IMR-90 (cell line): ENCODE measurements at places on chromosomes 1 and 21. TPM values are rescaled to one million over a fixed set of nuclear protein-coding genes. Genes with fewer than 3 reads are reported as not detected.

Gene GUCA2B
- total RNA-seq, result not detected in 2 replicates

Gene VWA5B1
- total RNA-seq, result not detected in 2 replicates

Gene HTR1D
- total RNA-seq, result under 0.01 and 0.18 TPM in 2 replicates

DNA sequence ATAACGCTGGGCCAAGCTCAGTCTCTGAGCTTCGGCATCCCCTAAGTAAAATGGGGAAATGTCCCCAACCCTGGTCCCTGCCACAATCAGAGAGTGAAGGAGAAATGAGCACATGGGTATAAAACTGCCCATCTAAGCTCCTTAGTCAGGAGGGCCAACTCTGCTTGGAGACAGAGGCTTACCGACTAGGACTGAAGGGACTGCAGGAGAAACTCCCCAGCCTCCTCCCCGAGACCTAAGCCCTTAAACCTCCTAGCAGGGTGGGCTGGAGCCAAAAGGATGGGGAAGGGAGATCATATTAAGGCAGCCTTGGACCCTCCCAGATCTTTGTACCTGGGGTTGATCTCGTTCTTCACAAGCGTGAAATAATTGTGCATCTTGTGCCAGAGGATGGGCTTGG is 5.5 kb downstream of the ETNK2 start:
- no peak overlapping the region for H3K4me3 ChIP-seq
- H3K4me1 ChIP-seq, result peaks cover 2% of the 10 kb centered on the region; the same call in 1 of the 2 replicates

Gene RBBP4
- total RNA-seq, result 138 and 161 TPM in 2 replicates

GRCh38 chr1:64921771-64922170 is 44.6 kb downstream of the JAK1 start:
- no peak overlapping the region for H3K4me3 ChIP-seq
- H3K36me3 ChIP-seq, result 0 out of 2 replicates have a peak, but pooled peaks cover 1% of the 10 kb centered on the region
- no peaks in the 10 kb centered on the region for H3K27me3 ChIP-seq
- no peak overlapping the region for H3K27ac ChIP-seq
- DNase-seq, result no peak
- peaks cover 13% of the 10 kb centered on the region for H3K4me1 ChIP-seq

Gene SPRR5
- total RNA-seq, result not detected in 2 replicates

DNA sequence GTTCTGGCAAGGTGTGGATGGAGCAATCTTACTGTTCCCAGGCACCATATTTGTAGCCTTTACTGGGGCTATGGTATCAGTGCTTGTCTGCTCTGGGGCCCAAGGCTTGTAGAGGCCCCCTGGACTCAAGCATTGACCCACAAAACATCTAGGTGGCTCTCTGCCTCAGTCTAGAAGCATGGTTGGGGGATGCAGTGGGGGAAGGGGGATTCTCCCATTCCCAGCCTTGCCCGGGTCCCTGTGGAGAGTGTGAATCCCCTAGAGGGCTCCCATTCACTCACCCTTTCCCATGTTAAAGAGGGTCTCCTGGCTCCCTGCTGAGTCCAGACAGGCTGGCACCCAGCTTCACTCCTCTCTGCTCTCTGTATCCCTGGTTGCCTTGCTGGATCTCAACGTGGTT is 28.2 kb upstream of the DIRAS3 start:
- H3K27ac ChIP-seq, result no peak overlapping the region
- H3K27me3 ChIP-seq, result no peaks in the 10 kb centered on the region
- no peaks in the 10 kb centered on the region for H3K36me3 ChIP-seq
- no peak for DNase-seq
- no peak overlapping the region for H3K4me3 ChIP-seq

Gene RGS16
- total RNA-seq, result 0.18 and 0.28 TPM in 2 replicates

Gene OLIG2
- not detected in 2 replicates for total RNA-seq

Gene VASH2
- total RNA-seq, result 0.83 and 0.90 TPM in 2 replicates

Gene CNST
- 25.5 and 32.8 TPM in 2 replicates for total RNA-seq

- H3K4me1 ChIP-seq, result peaks cover 24% of the 10 kb centered on the region
Observed at GRCh38 chr1:53413175-53414001, 45.8 kb upstream of the DMRTB1 start.

Gene TMEM125
- total RNA-seq, result under 0.01 TPM in 1 of 2 replicates, not detected in the other

DNA sequence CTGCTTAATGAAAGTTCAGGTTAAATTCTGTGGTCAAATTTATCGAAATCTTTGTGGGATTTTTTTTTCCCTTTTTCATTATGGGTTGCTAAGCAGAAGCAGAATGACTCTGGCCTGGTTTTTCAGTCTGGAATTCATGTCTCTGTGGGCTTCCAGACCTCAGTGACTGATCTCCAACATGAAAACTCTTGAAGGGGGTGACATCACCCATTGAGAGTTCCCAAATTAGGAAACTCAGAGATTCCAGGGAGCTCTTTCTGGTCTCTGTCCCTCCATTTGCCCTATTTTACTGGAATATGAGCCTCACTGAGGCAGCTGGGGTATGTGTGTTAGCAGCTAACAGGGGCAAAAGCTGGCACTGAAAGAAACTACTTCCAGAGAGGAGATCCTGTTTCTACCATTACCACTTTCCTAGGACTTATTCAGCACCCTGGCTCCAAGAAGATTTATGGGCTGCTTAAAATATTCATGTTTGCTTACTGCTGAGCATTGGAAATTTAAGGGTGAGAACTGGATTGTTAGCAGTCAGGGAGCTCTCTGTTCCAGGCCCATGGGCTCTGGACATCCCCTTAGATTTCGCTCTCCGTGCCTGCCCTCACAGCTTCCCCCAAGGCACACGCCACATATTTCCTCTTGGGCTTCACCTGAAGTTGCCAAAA is 203.4 kb upstream of the SPAG17 start:
- no peak for DNase-seq
- H3K4me1 ChIP-seq, result no peaks in the 10 kb centered on the region
- H3K36me3 ChIP-seq, result no peaks in the 10 kb centered on the region
- no peaks in the 10 kb centered on the region for H3K27me3 ChIP-seq

- H3K27me3 ChIP-seq, result no peaks in the 10 kb centered on the region
- H3K4me3 ChIP-seq, result no peak overlapping the region
- no peak for DNase-seq
- H3K27ac ChIP-seq, result no peak overlapping the region
- H3K4me1 ChIP-seq, result no peaks in the 10 kb centered on the region
Observed at GRCh38 chr1:208935517-208936187, 647.9 kb upstream of the CAMK1G start.

GRCh38 chr1:68221001-68221979 is 11.0 kb downstream of the WLS start:
- no peak overlapping the region for H3K27ac ChIP-seq
- peaks cover 24% of the 10 kb centered on the region for H3K4me1 ChIP-seq
- no peak overlapping the region for H3K4me3 ChIP-seq
- H3K36me3 ChIP-seq, result no peaks in the 10 kb centered on the region; the same call in 1 of the 2 replicates

DNA sequence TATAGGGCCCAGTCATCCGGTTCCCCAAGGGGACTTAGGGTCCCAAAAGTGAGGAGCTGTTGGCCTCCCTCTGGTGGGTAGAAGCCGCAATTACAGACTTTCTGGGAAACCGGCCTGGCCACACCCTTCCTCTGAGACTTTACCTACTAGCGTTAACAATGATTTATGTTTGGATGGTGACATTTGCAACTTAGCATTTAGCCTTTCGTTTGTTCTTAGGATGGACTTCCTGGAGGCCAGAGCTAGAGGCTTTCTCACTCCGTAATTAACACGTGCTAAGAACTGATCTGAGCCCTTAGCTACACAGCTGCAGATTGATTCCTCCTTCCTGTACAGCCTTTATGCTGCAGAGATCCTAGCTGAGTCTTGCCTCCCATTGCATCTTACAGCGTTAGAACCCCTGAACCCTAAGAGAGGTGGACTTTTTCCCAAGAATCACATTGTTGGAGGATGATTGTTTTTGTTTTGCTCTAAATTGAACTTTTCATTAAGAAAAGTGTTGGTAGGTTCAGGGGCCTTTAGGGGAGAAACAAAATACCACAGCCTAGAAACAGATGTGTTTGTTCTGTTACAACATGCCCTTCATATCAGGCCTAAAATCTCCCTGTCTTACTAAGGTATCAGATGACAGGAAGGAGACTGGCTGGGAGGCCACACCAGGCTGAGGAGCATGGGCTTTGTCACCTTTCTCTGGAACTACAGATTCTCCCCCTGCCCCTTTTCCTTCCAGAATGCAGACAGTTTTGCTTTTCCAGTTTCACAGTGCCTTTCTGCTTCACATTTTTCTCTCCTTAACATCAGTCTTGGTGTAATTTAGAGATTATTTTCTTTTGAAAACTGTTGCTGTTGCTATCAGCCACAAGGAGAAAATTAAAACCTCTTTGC is 1.9 kb downstream of the S100A11 start:
- peaks cover 25% of the 10 kb centered on the region for H3K36me3 ChIP-seq
- H3K27ac ChIP-seq, result peak overlapping the region; percentile 97
- peaks cover 7% of the 10 kb centered on the region for H3K4me1 ChIP-seq
- peak; percentile 59 for DNase-seq
- peak overlapping the region; percentile 77 for H3K4me3 ChIP-seq

Gene GBP4
- total RNA-seq, result not detected in 2 replicates

Gene SERPINC1
- total RNA-seq, result not detected in 2 replicates

Gene SIM2
- 1.9 and 2.2 TPM in 2 replicates for total RNA-seq

- no peak overlapping the region for H3K4me3 ChIP-seq
- H3K27ac ChIP-seq, result no peak overlapping the region
- no peaks in the 10 kb centered on the region for H3K36me3 ChIP-seq
- peaks cover 5% of the 10 kb centered on the region for H3K4me1 ChIP-seq
- no peak for DNase-seq
Observed at GRCh38 chr21:32496568-32496967, 84.1 kb downstream of the EVA1C start.

DNA sequence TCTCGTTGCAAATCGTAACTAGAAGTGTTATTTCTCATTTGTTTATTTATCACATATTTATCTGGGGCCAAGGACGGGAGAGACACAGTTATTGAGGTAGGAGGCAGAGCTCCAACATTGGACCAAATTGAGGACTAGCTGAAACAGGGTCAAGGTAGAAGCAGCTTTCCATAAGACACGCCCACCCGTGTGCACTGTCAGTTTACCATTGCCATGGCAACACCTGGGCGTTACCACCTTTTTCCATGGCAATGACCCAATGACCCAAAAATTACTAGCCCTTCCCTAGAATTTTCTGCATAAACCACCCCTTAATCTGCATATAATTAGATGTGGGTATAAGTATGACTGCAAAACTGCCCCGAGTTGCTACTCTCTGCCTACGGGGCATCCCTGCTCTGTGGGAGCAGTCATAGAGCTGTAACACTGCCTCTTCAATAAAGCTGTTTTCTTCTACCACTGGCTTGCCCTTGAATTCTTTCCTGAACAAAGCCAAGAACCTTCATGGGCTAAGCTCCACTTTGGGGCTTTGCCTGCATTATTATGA is 72.7 kb downstream of the FBXO2 start:
- H3K36me3 ChIP-seq, result no peaks in the 10 kb centered on the region
- peaks cover 2% of the 10 kb centered on the region for H3K27me3 ChIP-seq
- no peak overlapping the region for H3K27ac ChIP-seq

Gene KCNT2
- 0.56 and 0.72 TPM in 2 replicates for total RNA-seq

- no peaks in the 10 kb centered on the region for H3K27me3 ChIP-seq
- H3K4me1 ChIP-seq, result no peaks in the 10 kb centered on the region
- no peaks in the 10 kb centered on the region for H3K36me3 ChIP-seq
- H3K27ac ChIP-seq, result no peak overlapping the region
- no peak for DNase-seq
Observed at GRCh38 chr1:238944028-238944427, 442.3 kb upstream of the CHRM3 start.

Gene PDXK
- 250 and 312 TPM in 2 replicates for total RNA-seq

Gene CYP2J2
- 0.18 TPM in 1 of 2 replicates, not detected in the other for total RNA-seq

Gene OR2T11
- total RNA-seq, result not detected in 2 replicates

GRCh38 chr1:32992489-32993323 is 28.1 kb upstream of the RNF19B start:
- H3K27ac ChIP-seq, result peak overlapping the region; percentile 3; the same call in 1 of the 2 replicates
- H3K36me3 ChIP-seq, result no peaks in the 10 kb centered on the region

GRCh38 chr1:215567491-215568298 is 591 bp downstream of the KCTD3 start:
- H3K27me3 ChIP-seq, result no peaks in the 10 kb centered on the region
- H3K4me1 ChIP-seq, result peaks cover 4% of the 10 kb centered on the region
- H3K36me3 ChIP-seq, result 0 out of 2 replicates have a peak, but pooled peaks cover 2% of the 10 kb centered on the region
- H3K4me3 ChIP-seq, result peak overlapping the region; percentile 84
- peak; percentile 46 for DNase-seq

- no peak for DNase-seq
- no peaks in the 10 kb centered on the region for H3K36me3 ChIP-seq
- no peaks in the 10 kb centered on the region for H3K27me3 ChIP-seq
- no peak overlapping the region for H3K4me3 ChIP-seq
Observed at GRCh38 chr1:208731981-208732821, 488.0 kb upstream of the PLXNA2 start.

Gene FMO2
- under 0.01 TPM in 2 replicates for total RNA-seq

DNA sequence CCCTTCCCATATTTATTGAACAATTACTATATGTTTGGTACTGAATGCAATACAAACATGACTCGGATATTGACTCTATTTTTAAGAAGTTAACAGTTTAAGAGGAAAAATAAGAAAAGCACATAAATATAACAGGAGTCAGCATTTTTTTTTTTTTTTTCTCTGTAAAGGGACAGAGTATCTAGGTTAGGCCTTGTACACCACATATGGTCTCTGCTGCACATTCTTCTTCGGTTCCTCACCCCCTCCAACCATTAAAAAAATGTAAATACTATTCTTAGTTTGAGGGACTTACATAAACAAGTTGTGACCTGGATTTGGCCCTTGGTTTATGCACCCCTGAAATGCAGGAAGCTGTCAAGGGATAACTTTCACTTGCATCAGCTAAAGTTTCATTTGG is 40.4 kb downstream of the PHC2 start:
- no peaks in the 10 kb centered on the region for H3K27me3 ChIP-seq
- H3K36me3 ChIP-seq, result no peaks in the 10 kb centered on the region
- H3K4me3 ChIP-seq, result no peak overlapping the region
- peak; percentile 97 for DNase-seq
- peaks cover 57% of the 10 kb centered on the region for H3K4me1 ChIP-seq
- H3K27ac ChIP-seq, result peak overlapping the region; percentile 96

DNA sequence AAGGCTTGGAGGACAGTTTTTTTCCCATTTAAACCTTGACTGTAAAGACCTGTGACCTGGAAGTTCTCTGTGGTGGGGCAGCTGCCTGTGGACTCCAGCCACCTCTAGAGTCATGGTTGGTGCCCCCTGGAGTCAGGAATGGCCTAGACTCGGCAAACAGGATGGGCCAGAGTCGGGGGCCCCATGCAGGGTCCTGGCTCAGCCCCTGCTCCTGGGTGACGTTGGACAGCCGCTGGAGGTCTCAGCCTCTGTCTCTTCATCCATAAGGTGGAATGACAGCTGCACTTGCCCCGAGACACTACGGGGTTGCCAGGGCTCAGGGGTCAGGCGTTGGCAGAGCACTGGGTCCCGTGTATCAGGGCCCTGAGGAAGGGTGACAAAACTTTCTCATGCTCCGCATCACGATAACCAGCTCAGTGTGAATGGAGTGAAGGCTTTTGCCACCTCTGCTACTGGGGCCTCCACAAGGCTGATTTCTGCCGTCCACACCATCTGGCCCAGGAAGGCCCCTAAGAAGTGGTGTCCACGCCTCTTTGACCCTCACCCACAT is 58.5 kb upstream of the TTC34 start:
- H3K36me3 ChIP-seq, result no peaks in the 10 kb centered on the region
- no peak overlapping the region for H3K27ac ChIP-seq
- DNase-seq, result no peak
- H3K27me3 ChIP-seq, result no peaks in the 10 kb centered on the region

- no peaks in the 10 kb centered on the region for H3K36me3 ChIP-seq
- H3K27ac ChIP-seq, result no peak overlapping the region
- H3K4me1 ChIP-seq, result peaks cover 4% of the 10 kb centered on the region; the same call in 1 of the 2 replicates
- H3K4me3 ChIP-seq, result no peak overlapping the region
Observed at GRCh38 chr1:156862997-156863599, 2.4 kb downstream of the NTRK1 start.

Gene KAZN
- 5.2 and 5.6 TPM in 2 replicates for total RNA-seq

Gene SSX2IP
- 13.4 and 22.8 TPM in 2 replicates for total RNA-seq
